ENCODE measurements at places on chromosomes 7 and 10. TPM values are rescaled to one million over a fixed set of nuclear protein-coding genes. Genes with fewer than 3 reads are reported as not detected.
A peak's percentile ranks its signal among the peaks of the same experiment; 100 is the strongest.

The FBH1 gene
- 61.6 TPM for total RNA-seq

The HOXA7 gene
- not detected for total RNA-seq

The EIF3B gene
- total RNA-seq: 135 TPM

DNA sequence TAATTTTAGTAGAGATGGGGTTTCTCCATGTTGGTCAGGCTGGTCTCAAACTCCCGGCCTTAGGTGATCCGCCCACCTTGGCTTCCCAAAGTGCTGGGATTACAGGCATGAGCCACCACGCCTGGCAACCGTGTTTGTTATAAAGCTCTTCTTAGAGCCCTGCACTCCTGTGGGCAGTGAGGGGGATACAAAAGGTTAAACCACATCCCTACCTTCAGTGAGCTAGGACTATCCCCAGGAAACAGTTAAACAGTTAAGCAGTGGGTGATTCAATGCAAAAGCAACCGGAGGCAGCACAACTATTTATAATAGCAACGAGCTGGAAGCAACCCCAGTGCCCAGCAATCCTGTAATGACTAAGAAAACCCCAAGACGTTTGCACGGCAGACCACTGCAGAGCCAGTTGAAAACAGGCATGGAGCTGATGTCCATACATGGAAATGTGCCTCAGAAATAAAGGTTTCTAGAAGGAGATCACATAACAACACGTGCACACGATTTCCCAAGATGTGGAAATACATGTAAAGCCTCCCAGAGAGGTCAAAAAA is 107.2 kb upstream of the LYZL2 start:
- H3K27me3 ChIP-seq: no peaks in the 10 kb centered on the region
- no peak overlapping the region for H3K4me3 ChIP-seq
- peak; percentile 72 for DNase-seq

GRCh38 chr7:64463636-64464375 is 99.1 kb downstream of the ZNF680 start:
- no peaks in the 10 kb centered on the region for H3K4me1 ChIP-seq
- H3K27me3 ChIP-seq: no peaks in the 10 kb centered on the region
- H3K36me3 ChIP-seq: no peaks in the 10 kb centered on the region
- H3K4me3 ChIP-seq: peak overlapping the region; percentile 7

The MRLN gene
- total RNA-seq: not detected

The MAGI2 gene
- total RNA-seq: 0.08 TPM

GRCh38 chr10:33293076-33293475 is 41.4 kb downstream of the NRP1 start:
- no peaks in the 10 kb centered on the region for H3K36me3 ChIP-seq
- no peak for DNase-seq
- no peaks in the 10 kb centered on the region for H3K4me1 ChIP-seq
- no peaks in the 10 kb centered on the region for H3K27me3 ChIP-seq
- H3K4me3 ChIP-seq: no peak overlapping the region

DNA sequence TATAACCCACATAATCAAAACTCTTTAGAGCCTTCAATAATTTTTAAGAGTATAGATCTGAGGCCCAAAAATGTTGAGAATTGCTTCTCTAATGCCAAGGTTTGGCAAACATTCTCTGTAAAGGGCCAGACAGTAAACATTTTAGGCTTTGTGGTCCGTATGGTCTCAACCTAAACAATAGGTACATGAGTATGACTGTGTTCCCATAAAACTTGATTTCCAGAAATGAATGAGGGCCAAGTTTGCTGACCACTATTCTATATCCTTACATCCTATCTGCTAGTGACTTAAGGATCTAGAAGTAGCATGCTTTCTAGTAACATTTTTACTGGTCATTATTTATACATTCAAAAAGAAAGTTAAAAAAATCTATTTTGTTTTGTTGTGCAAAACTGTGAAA is 58.9 kb downstream of the MPP7 start:
- H3K27ac ChIP-seq: no peak overlapping the region
- H3K27me3 ChIP-seq: no peaks in the 10 kb centered on the region
- H3K4me3 ChIP-seq: no peak overlapping the region

The GDF2 gene
- not detected for total RNA-seq

The ZNF804B gene
- not detected for total RNA-seq

The LLCFC1 gene
- not detected for total RNA-seq

- no peaks in the 10 kb centered on the region for H3K4me1 ChIP-seq
- no peak for DNase-seq
- H3K36me3 ChIP-seq: no peaks in the 10 kb centered on the region
Measured at GRCh38 chr7:13894377-13894776, 95.1 kb downstream of the ETV1 start.

- no peaks in the 10 kb centered on the region for H3K4me1 ChIP-seq
- H3K4me3 ChIP-seq: no peak overlapping the region
- no peaks in the 10 kb centered on the region for H3K36me3 ChIP-seq
Measured at GRCh38 chr7:147170341-147171012, 1053.9 kb downstream of the CNTNAP2 start.

The HGF gene
- not detected for total RNA-seq

- peaks cover 79% of the 10 kb centered on the region for H3K27me3 ChIP-seq
- no peak overlapping the region for H3K27ac ChIP-seq
- H3K36me3 ChIP-seq: peaks cover 6% of the 10 kb centered on the region
Measured at GRCh38 chr10:101230183-101230917, 1.1 kb upstream of the LBX1 start.

The CALY gene
- not detected for total RNA-seq
